ENCODE measurements at places on chromosomes 7 and 10.

- no peak for DNase-seq
Measured at GRCh38 chr10:48300556-48300955, 5.9 kb upstream of the MAPK8 start.

DNA sequence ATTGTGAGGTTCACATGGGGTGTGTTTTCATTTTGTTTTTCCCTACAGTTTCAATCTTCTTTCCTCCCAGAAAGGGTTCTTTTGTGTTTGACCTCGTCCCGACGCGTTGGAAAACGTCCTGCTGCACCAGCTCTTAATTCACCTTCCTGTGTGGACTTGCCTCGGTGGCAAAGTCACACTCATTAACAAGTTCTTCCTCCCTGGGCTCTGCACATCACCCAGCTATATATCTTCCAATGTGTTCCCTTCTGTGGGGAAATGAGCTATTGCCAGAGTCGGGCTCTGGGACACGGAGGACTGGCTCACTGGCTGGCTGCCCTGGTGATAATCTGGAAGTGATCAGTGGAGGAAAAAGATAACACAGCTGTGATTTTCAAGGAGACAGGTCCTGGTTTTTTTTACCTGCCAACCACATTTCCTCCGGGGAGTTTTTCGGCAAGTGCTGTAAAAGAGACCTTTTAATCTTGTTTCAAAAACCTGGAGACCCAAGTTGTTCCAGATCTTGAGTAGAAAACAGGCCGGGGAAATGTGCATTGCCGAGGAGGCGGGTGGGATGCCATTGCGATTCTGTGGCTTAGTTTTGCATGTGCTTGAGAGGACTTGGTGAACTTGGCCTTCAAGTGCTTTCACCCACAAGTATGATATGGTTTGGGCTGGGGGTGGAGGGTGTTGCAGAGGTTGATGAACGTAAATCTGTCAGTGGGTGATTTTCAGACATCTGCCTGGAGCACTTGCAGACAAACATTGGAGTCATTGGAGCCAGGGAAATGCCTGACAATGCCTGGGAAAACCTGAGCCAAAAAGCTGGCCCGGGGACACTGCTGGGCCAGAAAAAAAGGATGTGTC lies 96.5 kb upstream of the CREB5 start:
- no peak for DNase-seq

DNA sequence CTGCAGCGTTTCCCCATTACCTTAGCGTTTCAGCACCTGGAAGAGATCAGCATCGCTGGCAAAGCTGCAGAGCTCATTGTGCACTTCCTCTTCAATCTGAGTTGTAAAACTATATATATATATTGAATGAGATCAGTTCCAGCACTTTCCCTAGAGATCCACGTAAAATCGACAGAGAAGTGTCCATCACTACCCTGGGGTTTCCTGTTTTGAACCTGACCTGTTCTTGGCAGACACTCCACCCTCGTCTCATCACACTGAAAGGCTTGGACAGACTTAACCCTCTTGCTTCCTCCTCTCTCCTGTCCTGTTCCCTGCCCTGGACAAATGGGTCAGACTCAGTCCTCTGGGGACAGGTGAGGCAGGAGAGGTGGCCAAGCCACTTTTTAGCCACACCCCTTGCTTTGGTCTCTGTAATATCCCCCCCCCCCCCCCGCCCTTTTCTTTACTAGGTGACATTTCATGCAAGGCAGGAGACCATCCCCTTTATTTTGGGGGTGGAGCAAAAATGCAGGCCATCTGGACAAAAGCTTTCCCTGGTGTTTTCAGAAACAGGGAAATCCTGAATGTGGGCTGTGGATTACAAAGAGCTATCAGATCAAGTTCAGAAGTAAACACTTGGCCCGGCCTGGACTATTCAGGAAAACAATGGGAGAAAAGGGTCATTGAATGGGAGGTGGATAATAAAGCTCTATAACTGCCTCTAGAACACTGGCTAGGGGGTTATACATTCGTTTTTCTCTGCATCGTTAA lies 83.7 kb upstream of the KDM7A start:
- no peak for DNase-seq

GRCh38 chr7:22441157-22441556 lies 58.8 kb downstream of the STEAP1B start:
- DNase-seq = no peak

DNA sequence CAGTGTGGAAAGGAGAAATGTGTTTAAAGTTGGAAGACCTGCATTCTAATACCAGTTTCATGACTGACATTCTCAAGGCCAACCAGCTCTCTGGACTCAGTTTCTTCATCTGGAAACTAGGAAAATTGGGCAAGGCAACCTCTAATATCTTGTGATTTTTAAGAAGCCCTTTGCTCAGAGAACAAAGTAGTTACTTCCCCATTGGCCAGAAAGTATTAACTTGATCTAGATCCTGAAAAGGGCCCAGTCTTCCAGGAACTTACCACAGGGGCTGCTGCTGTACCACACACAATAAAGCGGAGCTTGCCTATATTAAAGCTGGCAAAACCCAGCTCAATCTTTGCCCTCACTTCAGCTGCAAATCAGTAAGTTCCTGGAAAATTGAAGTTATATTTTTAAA lies 155.6 kb upstream of the ADO start:
- DNase-seq = no peak

GRCh38 chr7:30116771-30117170 lies 18.0 kb upstream of the MTURN start:
- DNase-seq = no peak

GRCh38 chr7:70572571-70572970 lies 559.4 kb upstream of the GALNT17 start:
- DNase-seq = no peak

DNA sequence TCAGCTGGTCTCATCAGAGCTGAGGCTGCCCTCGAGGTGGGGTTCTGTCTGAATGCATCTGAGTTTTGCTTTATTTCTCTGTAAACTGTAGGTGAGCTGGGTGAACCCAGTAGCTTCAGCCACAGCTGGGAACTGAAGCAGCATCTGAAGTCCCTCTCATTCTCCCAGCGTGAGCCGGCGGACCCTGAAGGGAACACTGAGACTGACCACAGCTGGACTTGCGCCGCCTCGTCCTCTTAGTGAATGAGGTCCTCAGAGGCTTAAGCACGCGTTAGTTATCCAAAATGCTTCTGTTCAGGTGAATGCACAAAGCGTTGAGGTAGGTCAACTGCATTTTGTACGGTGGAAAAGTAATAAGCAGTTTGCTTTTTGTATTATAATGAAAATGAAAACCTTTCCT lies 76.6 kb downstream of the AMZ1 start:
- no peak for DNase-seq

DNA sequence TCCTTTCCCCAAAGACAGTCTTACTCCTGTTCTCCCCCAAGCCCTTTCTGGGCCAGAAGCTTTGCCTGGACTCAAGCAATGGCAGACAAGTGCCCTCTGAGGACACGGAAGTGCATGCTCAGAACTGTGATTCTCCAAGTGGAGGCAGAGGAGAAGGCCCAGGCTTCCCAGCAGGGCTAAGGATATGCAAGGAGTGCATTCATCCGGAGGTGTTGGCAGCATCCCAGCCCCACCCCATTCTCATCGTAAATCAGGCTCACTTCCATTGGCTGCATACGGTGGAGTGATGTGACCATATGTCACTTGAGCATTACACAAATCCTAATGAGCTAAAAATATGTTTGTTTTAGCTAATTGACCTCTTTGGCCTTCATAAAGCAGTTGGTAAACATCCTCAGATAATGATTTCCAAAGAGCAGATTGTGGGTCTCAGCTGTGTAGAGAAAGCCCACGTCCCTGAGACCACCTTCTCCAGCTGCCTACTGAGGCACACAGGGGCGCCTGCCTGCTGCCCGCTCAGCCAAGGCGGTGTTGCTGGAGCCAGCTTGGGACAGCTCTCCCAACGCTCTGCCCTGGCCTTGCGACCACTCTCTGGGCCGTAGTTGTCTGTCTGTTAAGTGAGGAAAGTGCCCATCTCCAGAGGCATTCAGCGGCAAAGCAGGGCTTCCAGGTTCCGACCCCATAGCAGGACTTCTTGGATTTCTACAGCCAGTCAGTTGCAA lies 1.4 kb upstream of the RBP3 start:
- peak; percentile 37 for DNase-seq

DNA sequence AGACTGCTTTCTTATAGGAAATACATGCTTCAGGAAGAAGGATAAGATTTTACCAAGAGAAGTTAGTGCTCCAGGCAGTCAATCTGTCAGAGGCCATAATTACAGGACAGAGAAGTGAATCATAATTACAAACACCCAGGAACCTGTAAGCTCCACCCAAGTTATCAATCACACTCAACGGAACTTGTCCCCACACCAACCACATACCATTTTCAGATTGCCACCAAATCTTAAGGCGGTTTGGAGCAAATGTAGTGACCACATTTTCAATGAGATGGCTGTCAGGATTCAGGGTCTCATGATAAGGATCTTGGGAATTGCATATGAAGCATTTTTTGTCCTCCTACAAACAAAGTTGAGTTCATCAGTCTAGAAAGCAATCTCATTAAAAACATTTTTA lies 4.8 kb downstream of the LAMB1 start:
- DNase-seq = no peak

DNA sequence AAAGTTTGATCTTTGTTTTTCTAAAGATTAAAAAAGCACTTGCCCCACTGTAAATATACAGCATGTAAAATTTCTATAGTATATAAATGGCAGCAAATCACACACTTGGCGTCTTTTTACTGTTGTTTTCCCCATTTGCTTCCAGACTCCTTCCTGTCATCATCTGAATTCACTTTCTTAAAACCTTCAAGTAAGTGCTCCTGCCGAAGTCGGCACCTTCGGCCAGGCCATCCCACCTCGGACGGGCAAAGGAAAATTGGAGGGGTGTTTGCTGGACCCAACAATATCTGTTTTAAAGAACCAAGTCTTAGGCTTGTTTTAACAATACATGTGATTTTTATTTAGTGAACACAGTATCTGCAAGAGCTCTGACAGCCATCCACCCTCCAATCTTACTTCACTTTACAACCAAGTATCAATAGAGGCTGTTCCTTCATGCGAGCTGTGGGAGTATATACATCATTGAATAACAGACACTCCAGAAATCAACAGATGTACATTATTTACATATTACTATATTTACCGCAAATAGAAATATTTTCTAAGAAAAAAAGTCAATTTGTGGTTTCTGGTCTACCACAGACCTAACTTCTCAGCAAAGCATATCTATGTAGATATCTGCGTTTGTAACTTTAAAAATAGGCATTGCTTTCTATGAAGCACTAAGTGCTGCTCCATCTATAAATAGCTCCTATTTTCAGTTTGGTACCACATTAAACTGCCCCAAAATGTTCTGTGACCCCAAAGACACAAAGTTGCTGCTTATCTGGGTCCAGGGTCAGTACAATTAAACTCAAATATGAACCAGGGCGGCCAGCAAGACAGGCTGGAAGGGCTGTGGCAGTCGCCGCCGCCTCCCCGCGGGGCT lies 110.7 kb downstream of the CYTH3 start:
- no peak for DNase-seq

GRCh38 chr7:70486977-70487376 lies 645.0 kb upstream of the GALNT17 start:
- no peak for DNase-seq

- no peak for DNase-seq
Measured at GRCh38 chr7:36161996-36162395, 8.9 kb downstream of the EEPD1 start.

DNA sequence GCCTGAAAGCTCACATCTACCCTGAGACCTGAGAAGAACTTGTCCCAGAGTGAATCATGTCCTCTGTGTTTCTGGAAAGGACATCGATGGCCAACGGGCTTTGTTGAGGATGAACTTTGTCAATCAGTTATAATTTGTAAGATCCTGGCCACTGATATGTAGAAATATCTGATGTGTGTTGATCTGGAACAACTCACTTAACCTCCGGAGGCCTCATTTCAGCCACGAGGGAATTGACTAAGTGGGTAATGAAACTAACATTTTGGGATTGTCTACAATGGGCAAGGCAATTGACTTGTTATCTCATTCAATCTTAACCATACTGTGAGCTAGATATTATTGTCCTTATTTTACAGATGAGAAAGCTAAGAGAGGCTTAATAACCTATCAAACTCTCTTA lies 468.1 kb upstream of the NRP1 start:
- DNase-seq = no peak

- no peak for DNase-seq
Measured at GRCh38 chr10:30529373-30529998, 95.5 kb downstream of the MAP3K8 start.

- no peak for DNase-seq
Measured at GRCh38 chr7:1250901-1251300, 18.2 kb downstream of the UNCX start.

GRCh38 chr10:94092848-94093247 lies 99.1 kb downstream of the PLCE1 start:
- DNase-seq = no peak

DNA sequence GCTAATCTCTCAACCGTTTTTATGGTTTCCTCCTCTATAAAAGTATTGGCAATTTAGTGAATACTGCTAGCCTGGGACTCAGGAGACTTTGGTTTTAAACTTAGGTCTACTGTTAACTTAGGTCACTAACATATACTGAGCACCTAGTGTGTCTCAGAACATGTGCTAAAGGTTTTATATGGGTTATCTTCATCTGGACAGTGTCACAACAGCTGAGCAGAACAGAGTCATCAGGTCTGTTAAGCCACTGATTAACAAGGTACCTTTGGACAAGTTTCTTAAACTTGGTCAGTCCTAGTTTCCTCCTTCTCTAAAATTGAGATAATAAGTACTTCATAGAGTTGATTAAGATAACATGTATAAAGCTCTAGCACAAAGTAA lies 30.6 kb downstream of the NET1 start:
- no peak for DNase-seq

- peak; percentile 59 for DNase-seq
Measured at GRCh38 chr10:77692782-77693181, 55.2 kb upstream of the KCNMA1 start.

DNA sequence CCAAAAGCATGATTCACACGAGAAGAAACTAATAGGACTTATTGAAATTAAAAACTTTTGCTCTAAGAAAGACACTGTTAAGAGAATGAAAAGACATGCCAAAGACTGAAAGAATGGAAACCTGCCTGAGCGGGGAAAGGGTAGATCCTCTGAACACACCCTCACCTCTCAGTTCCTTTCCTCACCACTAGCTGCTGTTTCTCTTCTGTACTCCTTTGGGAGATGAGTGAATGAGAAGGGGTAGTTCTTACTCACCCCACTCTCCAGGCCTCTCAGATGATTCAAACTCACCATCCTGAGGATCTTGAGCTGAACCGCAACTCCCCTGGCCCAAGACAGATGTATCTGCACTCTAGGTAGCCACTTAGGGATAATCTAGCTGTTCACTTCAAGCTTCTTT lies 41.9 kb downstream of the IQUB start:
- no peak for DNase-seq

GRCh38 chr7:954330-955238 lies at the start of gene ADAP1:
Gene ADAP1, minus strand, starts transcription at chr7:954680. Its CDS starts 203 bp downstream, at chr7:954477.
- no peak for DNase-seq

Data from DMS79 (cell line).